ENCODE measurements at places on chromosomes 7 and 10.

DNA sequence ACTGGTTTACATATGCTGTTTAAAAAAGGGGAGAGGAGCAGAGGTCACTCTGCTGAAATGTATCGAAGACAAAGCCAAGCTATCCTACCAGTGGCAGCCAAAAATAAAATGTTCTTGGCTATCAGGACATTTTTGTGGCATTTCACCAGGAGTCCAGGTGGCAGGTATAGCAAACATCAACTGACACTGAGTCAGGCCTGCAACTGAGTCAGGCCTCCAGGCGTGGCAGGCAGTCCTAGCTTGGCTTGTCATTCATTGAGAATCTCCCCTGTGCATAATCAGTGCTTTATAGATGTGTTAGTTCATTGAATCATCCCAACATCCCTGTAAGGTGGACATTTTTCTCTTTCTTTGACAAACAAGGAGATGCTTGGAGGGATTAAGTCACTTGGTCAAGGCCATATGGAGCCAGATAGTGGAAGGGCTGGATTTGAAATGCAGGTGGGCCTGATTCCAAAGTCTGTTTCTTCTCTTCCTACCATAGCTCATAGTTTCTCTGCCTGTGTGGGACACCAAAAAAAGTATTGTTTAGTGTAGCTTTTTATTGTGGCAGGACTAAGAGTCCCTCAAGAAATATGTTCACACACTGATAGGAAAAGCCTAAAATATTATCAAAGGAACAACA, 4.3 kb downstream of the DYNC1I1 start:
- DNase-seq = no peak

- DNase-seq = no peak
These were observed 12.0 kb upstream of the GSAP start for GRCh38 chr7:77427996-77428603.

GRCh38 chr10:85995791-85996190, 370.8 kb downstream of the GRID1 start:
- no peak for DNase-seq

- no peak for DNase-seq
These were observed 209.9 kb upstream of the YAE1 start for GRCh38 chr7:39356172-39356925.

DNA sequence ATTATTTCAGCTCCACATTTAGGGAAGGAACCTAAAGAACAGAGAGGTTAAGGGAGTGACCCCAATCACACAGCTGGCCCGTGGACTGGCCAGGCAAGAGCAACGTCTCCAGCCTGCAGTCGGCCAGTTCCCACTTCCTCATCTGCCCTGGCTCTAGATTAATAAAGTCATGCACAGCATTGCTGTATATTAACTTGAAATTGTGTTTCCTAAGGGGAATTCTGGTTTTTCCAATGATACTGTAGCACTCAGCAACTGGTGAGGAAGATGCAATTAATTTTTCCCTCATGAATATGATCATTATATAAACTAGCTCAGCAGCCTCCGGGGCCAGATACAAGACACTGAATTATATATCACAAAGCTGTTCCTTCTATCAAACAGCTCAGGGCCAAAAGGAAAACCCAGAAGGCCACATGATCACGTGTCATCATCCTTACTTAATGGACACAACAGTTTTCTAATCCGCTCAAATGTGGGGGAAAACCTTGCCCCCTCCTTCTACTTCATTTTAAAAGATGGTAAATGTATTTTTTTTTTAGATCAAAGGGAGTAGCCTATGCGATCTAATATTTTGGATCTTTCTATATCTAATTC, 295.3 kb upstream of the PRKCQ start:
- no peak for DNase-seq

- no peak for DNase-seq
These were observed 5.1 kb downstream of the KEL start for GRCh38 chr7:142956951-142957623.

DNA sequence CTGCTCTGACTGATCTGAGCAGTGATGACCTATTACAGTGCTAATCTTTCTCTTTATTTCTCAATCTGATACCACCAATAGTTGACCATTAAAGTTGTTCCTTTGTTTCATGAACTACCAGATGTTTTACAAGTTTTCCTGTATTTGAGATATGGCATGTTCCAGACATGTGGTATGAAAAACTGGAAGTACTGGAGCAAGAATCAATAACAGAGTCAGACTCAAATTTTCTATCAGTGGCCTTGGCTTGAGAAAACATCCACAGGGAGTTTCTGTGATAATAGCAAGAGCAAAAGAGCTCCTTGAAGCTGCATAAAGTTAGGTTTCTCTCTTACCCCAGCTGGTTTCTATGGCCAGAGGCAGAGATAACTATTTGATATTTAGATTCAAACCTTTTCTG, 469.0 kb upstream of the STEAP1 start:
- no peak for DNase-seq

GRCh38 chr10:97468162-97468561, 22.2 kb downstream of the ZDHHC16 start:
- DNase-seq = no peak
